ENCODE measurements at places on chromosomes 3 and 15. TPM values are rescaled to one million over a fixed set of nuclear protein-coding genes. Genes with fewer than 3 reads are reported as not detected.
A peak's percentile ranks its signal among the peaks of the same experiment; 100 is the strongest.

DNA sequence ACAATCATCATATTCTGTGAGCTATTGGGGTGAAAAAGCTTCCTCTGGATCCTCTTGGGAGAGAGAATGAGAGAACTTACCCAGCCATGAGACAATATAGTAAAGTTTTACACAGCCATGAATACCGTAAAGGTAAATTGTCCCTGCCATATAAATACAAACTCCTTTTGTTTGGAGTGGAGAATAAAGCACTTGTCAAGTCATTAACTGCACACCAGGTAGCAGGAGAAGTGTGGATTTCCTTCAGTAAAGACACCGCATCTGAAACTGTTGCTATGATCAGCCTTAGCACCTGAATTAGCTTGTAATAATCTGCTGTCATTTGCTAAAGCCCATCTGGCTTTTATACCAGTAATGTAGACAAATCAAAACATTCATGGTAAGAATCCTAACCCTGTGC lies 336.6 kb upstream of the SLCO3A1 start:
- no peak for DNase-seq

PPP1R14D gene
- not detected for total RNA-seq

C3orf18 gene
- total RNA-seq: 14.0 TPM

SEMA5B gene
- 0.94 TPM for total RNA-seq

LDHAL6B gene
- total RNA-seq: not detected

HDDC3 gene
- 11.5 TPM for total RNA-seq

GRCh38 chr15:71709808-71710418 lies 100.4 kb upstream of the NR2E3 start:
- DNase-seq: no peak

WWTR1 gene
- total RNA-seq: 141 TPM

- peak; percentile 11 for DNase-seq
Observed at GRCh38 chr3:55828712-55829111, 341.6 kb upstream of the WNT5A start.

KNG1 gene
- total RNA-seq: not detected

GRCh38 chr3:23262766-23263165 lies 59.6 kb downstream of the UBE2E2 start:
- peak; percentile 10 for DNase-seq

DNA sequence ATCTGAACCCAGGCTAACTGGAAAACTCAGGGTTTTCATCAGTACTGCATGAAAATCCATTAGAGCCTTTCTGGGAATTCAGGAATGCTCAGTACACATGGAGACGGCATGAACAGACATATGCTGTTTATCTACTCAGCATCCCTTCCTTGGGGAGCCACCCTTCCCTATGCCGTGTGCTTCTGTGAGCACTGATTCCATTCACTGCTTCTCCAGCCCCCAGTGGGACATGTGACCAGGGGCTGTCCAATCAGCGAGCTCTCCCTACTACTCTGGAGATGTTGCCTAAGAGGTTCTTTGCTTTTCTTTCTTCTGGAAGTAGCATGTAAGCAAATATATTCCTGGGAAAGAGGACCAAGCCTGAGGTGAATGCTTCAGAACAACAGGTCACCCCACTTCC lies 5.6 kb upstream of the PCOLCE2 start:
- no peak for DNase-seq

GRCh38 chr3:170634663-170635384 lies 48.9 kb upstream of the SLC7A14 start:
- DNase-seq: no peak

DNA sequence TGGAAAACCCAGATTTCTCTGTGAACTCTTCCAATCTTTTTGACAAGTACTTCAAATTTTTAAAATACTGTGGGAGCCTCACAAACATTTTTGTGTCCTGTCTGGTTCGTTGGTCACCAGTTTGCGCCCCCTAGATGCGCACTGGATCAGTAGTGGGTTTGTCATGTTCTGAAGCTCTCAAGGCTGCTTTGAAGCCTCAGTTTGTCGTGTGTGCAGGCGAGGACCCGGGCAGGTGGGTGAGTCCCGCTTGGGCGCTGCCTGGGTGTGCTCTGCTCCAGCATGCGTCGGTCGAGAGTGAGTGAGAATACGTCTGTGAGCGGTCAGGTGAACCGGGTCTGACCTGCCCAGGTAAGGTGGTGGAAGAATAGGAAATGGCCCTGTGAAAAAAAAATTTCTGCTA lies 17.3 kb upstream of the AEN start:
- DNase-seq: no peak

ARIH1 gene
- 40.4 TPM for total RNA-seq

- DNase-seq: no peak
Observed at GRCh38 chr3:196782511-196782910, 42.9 kb downstream of the PAK2 start.
